GM06990 (cell line): ENCODE measurements at places on chromosomes 7 and 10.

DNA sequence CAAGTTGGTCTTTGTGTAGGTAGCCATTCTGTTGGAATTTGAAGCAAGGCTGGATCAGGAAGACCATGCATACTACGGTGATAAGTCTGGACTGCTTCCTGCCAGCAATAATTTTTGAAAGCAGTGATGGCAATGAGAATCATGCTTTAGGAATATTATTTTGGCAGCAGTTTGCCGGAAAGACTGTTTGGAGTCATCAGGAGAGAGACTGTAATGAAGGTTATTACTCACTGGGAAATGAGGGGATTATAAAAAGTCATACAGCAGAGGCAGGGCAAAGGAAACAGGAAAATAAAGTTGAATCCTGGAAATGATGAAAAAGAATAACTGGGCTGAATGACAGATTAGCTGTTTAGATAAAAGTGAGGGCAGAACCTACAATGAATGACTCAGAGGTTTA is 1136.8 kb upstream of the AUTS2 start:
- DNase-seq = no peak

- no peak for DNase-seq
Measured at GRCh38 chr10:30389543-30389942, 40.5 kb upstream of the MTPAP start.

DNA sequence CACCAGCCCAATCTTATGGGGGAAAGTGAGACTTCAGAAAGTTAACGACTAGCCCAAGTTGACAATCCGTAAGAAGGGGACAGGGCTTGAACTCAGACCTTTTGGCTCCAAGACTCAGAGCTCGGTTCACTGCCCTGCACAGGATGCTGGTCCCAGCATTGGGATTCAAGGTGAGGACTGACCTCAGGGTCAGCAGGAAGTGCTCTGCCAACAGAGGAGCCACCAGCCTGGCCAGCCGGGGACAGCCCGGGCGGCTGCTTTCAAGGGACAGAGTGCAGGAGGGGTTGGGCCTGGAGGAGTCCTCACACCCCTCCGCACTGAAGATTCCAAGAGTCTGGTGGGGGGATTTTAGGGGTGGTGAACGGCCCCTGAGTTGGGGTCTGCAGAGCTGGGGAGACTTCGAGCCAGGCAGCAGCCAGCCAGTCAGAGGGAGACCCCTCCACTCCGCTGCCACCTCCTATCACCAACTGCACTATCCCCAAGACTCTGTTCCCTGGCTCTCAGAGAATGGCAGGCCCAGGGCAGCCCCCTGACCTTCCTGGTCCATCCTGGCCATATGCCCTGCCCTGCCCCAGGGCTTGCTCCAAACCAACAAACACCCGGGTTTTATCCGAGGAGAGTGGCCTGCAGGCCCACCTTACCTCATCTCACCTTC is 19.7 kb downstream of the TLL2 start:
- no peak for DNase-seq

DNA sequence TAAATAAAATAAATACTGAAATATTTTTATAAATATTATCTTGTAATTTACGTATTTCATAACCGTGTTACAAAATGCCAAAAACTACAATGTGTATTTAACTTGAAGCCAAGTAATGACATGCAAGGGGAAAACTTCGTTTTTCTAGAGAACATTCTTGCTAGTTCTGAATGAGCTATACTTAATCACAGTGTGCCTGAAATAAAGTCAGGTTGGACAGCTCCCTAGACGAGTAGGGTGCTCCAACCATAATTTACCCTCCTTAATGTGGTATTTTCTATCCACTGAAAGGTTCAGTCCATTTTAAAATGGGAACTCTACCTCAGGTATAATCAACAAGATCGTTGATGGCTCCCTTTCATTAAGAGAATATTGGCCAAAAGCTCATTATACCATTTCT is 194.5 kb upstream of the AHR start:
- no peak for DNase-seq

DNA sequence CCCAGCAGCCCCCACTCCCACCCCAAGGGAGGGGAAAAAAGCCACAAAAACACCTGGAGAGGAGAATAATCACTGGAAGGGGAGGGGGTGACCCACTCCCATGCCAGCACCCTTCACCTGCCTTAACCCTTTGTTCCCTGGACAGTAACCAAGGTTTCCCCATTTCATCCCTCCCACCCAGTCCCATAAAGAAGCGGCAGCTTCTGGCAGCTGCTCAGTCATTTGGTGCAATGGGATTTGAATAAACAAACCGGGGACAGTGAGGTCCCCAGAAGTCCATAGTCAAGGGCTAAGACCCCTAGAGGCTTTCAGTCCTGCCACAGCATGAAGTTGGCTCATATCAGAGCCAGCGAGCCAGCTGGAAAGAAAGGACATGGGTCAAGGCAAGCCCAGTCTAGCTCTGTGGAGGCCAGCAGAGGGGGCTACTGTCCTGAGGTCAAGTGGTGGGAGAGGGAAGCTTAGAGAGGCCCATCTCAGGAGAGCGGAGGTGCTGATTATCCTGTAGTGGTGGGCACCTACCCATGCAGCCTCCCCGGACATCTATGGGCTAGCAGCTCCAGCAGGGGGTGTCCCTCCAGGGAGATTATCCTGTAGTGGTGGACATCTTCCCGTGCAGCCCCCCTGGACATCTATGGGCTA is 58.9 kb upstream of the LBX1 start:
- no peak for DNase-seq

GRCh38 chr10:124676416-124677062 is 67.6 kb downstream of the FAM53B start:
- no peak for DNase-seq

- no peak for DNase-seq
Measured at GRCh38 chr10:121457729-121458128, 140.5 kb downstream of the FGFR2 start.

GRCh38 chr7:121398246-121398645 is 2.1 kb upstream of the FAM3C start:
- DNase-seq = no peak

GRCh38 chr7:15781944-15782343 is 95.5 kb upstream of the MEOX2 start:
- no peak for DNase-seq

DNA sequence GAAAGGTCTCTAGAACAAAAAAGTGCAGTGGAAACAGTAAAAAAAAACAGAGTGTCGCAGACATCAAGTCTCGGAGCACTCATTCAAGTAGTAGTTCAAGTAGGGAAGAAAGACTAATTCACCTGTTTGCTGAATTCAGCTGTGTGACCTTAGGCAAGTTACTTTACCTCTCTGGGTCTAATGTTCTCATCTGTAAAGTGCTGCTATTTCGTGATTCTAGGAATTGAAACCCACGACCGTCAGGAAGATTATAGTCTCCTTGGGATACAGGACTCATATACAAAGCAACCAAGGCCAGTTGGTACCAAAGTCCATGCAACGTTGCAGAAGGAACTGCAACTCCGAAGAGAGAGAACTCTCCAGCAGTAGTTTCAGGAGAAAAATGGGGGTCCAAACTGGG is 26.1 kb downstream of the PRKCQ start:
- DNase-seq = no peak

DNA sequence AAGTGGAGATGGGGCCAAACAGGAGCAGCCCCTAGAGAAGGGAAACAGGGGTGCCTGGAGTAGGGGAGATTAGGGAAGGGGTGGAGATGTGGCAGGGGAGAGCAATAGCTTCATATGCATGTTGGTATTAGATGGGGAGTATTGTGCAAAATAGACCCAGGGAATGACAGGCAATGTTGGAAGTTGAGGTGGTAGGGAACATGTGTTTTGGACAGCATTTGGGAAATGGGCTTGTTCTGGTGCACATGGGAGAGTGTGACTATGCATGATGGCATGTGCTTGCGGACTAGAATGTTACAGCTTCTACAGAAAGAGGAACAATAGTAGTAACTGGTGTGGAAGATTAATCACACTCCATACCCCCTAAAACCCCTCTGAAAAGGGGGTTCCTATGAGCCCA is 10.4 kb downstream of the PAX2 start:
- DNase-seq = no peak

DNA sequence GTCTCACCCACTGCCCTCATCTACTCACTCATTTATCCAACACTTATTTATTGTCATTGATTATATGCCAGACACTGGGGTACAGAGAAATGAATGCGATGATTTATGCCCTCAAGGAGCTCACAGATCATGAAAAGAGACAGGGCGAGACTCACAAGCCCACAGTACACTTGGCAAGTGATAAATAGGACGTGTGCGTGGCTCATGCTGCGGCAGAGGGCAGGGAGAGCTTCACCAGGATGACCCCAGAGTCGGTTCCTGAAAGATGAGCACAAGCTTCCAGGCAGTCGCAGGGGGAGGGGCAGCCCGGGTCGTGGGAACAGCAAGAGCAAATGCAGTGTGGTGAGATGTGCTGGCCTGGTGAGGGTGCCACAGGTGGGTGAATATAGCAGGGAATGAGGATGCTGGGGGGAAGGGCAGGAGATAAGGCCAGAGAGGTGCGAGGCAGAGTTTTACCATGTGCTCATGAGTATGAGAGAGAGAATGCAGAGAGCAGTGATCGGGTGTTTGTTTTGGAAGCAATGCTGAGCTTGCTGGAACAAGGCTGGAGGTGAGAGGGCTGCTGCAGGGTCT is 70.9 kb downstream of the ATXN7L1 start:
- DNase-seq = no peak

- DNase-seq = peak; percentile 74
Measured at GRCh38 chr7:8436965-8437364, 3.6 kb downstream of the NXPH1 start.

- DNase-seq = no peak
Measured at GRCh38 chr10:45454262-45454661, 80.2 kb downstream of the ALOX5 start.
